CD8-positive, alpha-beta T cell (primary cell): ENCODE measurements at places on chromosomes 2 and 18. TPM values are rescaled to one million over a fixed set of nuclear protein-coding genes. Genes with fewer than 3 reads are reported as not detected.

DNA sequence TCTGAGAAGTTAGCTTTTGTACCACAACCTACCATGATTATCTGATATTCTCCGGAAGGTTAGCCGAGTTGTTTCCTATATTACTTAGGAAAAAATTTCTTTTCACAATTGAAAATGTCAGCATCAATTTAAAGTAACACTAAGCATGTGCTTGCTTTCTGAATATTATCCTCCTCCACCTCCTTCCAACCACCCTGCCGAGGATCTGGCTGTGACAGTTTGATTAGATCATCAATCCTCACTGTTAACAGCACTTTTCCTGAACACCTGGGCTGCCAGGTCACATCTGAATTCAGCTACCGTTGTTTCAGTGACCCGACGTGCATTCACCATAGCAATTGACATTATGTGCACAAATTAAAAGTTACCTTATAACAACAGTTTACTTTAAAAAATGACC is 207.0 kb downstream of the ZNF407 start:
- no peak for DNase-seq

- DNase-seq, result no peak
These were observed 58.2 kb downstream of the KLF7 start for GRCh38 chr2:207107551-207107950.

- DNase-seq, result no peak
These were observed 189.6 kb upstream of the SIX3 start for GRCh38 chr2:44751754-44752479.

DNA sequence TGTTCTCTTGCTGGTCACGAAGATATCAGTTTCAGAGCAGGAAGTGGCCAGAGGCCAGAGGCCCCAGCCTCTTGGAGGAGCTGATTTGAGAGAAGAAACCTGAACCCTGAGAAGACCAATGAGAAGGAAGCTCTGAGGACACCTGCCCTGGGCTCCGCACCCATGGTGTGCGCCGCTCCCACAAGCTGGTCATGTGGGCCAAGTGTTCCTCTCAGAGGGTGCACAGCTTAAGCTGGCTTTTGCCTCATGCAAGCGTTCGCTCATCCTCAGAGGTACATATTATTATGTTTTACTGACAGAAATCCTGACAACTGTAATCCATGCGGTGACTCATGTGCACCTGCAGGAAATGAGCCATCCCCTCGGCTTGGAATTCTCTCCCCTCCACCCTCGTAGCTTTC is 316.1 kb upstream of the MYT1L start:
- DNase-seq, result peak; percentile 25

DNA sequence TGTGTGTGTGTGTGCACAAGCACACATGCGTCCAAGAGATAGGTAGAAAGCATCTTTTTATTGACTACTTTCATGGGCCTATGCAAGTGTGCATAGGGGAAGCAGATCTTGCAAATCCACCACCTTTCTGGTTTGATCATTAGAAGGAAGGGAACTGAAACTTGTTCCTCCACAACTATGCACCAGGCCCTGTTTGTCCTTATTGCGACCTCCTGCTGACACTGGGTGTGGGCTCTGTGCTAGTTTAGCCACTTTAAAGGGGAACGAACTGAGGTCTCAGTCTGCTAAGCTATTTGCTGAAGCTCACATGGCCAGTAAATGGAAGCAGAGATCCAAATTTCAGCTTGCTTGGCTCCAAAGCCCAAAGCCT is 32.1 kb upstream of the INSIG2 start:
- DNase-seq, result no peak

Gene FRZB
- total RNA-seq, result not detected

Gene ANKRD53
- 1.7 TPM for total RNA-seq

Gene VAPA
- total RNA-seq, result 169 TPM
